ENCODE measurements at places on chromosomes 13 and 19.

- no peak for DNase-seq
Observed at GRCh38 chr13:64855506-64855905, 2374.6 kb downstream of the PCDH9 start.

GRCh38 chr13:36456577-36456976 is 24.3 kb downstream of the CCNA1 start:
- no peak for DNase-seq

DNA sequence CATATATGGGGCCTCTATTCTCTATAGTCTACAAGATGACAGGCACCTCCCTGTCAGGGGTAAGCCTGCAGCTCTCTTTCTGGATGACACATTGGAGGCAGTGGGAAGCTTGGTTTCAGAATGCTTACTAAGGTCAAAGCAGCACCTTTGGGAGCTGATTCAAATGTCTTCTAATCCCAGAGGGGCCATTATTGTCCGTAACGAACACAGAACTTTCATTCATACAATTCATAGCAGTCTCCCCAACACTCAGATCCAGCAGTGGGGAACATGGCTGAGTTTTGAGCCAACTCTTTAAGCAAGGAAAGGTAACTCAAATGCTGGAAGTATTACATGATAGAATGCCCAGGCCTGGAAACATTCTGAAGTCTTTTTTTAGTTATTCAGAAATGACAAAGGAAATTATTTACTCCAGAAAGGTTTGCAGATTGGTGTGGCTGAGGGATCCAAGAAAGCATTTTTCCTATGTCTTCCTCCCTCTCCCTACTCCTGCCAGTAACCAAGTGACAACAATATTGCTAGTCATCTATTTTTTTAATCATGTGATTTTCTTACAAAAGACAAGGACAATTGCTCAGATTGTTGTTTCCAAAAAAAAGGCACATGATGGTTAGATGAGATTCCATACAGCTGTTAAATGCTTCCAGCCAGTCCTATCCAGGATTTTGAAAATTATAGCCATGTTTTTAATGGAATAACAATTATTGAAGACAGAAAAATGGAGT is 118.7 kb downstream of the FOXO1 start:
- DNase-seq = no peak

GRCh38 chr19:34120846-34121639 is 51.3 kb upstream of the LSM14A start:
- DNase-seq = peak; percentile 21

GRCh38 chr13:114043421-114044053 is 69.7 kb upstream of the C13orf46 start:
- no peak for DNase-seq

DNA sequence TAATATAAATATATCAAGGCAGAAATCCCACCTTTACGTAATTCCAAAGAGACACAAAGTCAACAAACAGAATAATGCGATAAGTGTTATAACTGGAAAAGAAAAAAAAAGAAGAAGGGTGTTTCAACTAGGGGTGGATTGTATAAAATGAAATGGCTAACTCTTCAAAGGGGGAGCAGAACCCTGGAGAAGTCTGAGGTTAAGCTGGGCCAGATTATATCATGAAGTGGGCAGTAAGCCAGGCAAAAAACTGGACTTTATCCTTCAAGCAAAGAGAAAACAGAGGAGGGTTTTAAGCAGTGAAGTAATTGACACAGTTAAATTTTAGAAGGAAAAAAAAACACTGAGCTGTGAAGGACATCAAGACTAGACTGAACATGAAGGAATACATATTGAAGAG is 41.9 kb downstream of the TBC1D4 start:
- peak; percentile 75 for DNase-seq

GRCh38 chr13:75467040-75467728 is 14.8 kb downstream of the TBC1D4 start:
- no peak for DNase-seq

DNA sequence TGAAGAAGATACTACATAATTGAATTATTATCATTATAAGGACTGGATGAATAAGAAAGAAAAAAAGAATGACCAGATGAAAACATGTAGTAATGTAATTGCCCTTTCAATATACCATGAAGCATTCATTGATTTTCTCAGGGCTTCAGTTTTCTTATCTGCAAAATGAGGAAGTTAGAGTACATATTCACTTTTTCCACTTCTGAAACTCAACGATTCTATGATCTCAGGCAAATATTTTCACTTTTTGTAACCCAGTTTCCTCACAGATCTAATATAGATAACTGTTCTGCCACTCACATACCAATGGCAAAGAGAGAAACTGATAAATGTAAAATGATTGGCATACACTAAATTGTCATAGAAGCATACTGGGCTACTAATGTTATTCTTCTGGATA is 856.6 kb upstream of the KLHL1 start:
- no peak for DNase-seq

DNA sequence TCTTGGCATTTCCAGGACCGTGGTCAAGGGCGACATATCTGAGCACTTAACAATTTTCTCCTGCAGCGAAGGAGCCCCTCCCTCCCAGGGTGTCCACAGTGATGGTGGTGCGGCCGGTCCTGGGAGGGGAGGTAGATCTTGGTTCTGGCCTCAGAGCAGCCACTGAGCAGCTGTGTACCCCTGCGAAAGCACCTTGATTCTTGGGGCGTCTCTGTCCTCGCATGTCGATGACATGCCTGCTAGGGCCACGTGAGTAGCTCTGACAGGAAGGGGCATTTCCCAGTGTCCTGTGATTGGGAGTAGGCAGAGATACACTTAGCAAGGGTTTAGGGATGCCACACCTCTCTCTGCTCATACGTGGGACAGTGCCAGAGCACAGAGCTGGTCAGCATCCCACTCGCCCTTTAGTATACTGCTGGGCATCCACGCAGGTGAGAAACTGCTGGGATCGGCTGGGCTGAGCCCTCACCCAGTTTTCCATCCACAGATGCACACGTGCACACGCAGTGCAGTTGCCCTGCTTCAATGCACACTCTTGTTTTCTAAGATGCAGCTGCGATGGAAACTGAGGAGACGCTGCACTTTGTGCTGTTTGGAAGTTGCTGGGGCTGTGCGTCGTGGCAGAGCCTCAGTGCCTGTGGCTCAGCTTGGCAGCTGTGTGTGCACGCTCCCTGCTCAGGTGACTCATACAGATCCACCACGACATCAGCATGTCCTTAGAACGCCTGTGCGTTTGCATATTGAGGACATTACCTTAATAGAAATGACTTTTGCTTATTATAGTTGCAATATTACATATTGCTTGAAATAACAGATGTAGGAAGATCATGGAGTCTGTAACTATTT is 66.8 kb downstream of the TEX29 start:
- no peak for DNase-seq

DNA sequence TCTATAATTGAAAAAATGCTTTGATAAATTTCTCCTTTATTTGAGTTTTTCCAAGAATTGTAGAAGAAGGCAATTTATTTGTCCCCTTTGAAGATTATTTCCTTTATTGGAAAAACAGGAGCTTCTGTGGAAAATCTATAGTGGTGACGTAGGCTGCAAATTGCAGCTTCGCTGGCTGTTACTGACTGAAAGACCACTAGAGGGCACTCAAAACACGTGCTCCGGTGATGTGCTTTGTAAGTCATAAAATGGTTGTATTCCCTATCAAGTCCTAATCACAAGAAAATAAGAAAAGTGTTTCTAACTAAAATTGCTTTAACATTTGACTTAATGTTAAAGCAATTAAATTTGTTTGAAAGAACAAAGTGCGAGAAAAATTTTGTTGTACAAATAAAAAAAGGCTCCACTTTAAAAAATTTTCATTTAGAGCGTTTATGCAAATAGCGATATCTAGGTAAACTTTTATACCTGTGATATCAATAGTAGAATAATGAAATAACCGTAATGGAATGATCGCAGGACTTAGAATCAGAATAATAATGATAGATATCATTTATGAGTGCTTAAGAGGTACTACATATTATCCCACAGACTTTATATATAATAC is 638.2 kb upstream of the SPRY2 start:
- peak; percentile 26 for DNase-seq

- peak; percentile 86 for DNase-seq
Observed at GRCh38 chr19:55068950-55069864, 6.3 kb upstream of the RDH13 start.

- DNase-seq = no peak
Observed at GRCh38 chr19:31257426-31258130, 91.7 kb downstream of the TSHZ3 start.

- DNase-seq = no peak
Observed at GRCh38 chr13:86684402-86684801, 885.2 kb upstream of the SLITRK6 start.

GRCh38 chr19:44112802-44113137 is 429 bp upstream of the ZNF225 start:
- no peak for DNase-seq

DNA sequence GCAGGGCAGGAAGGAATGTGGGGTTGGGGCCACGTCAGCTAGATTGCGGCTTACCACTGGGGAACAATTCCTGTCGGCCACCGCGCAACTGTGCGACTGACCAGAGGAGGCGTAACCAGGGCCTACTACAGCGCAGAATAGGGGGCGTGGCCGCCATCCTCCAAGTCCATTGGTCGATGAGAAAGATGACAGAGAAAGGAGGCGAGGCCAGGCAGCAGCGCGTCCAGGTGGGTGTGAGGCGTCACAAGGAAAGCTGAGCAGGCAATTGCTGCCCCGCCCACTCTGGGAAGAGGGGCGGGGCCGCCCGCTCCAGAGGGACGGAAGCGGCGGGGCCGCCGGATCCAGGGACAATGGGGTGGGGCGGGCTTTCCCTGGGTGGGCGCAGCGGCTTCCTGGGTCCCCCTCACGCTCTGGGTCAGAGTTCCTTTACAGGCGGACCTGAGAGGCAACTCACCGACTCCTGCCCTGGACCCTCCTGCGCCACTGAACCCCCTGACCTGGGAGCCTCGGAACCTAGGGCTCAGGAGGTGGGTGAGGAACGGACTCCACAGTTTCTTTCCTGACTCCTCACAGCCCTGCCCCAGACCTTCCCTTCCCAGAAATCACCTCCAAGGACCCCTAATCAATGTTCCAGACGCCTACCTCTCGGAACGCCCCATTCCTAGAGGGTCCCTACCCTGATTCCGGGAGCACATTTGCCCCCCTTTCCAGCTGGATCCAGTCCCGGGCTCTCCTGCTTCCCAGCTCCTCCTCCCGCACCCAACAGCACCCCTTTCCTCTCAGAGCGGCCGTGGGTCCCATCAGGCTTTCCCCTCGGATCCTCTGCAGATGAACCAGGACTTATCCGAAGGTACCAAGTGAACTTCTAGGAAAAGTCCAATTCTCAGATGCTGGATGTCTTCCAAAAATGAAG is 101.5 kb upstream of the ZNF492 start:
- DNase-seq = peak; percentile 32

DNA sequence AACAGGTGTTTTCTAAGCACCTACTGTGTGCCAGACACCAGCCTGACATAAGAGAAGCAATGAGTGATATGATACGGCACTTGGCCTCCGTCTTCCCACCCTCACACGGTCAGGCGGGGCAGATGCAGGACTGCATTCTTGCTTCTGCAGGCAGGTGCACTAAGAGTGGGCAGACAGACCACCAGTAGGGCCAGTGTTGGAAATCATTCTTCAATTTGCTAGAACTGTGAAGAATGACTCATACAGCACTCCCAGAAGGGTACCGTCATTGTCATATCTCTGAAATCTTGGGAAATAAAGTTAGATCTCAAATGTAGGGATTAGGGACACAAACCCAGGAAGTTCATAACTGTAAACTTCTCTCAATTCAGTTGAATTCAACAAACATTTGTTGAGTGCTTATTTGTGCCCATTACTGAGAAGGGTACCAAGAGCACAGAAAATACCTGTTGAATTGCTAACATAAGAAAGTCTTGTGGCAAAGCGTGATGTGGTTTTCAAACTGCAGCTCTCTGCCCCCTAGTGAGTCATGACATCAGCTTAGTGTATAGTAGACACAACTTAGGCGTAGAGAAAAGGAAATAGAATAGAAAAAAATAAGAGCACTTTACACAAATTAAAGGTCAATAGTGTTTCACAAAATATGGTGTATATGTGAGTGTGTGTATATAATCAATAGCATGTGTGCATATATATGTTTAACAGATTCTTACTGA is 76.1 kb downstream of the TEX26 start:
- no peak for DNase-seq

- no peak for DNase-seq
Observed at GRCh38 chr13:41137951-41138350, 5.3 kb upstream of the KBTBD6 start.

GRCh38 chr19:16266586-16266942 is 58.1 kb upstream of the KLF2 start:
- DNase-seq = no peak

DNA sequence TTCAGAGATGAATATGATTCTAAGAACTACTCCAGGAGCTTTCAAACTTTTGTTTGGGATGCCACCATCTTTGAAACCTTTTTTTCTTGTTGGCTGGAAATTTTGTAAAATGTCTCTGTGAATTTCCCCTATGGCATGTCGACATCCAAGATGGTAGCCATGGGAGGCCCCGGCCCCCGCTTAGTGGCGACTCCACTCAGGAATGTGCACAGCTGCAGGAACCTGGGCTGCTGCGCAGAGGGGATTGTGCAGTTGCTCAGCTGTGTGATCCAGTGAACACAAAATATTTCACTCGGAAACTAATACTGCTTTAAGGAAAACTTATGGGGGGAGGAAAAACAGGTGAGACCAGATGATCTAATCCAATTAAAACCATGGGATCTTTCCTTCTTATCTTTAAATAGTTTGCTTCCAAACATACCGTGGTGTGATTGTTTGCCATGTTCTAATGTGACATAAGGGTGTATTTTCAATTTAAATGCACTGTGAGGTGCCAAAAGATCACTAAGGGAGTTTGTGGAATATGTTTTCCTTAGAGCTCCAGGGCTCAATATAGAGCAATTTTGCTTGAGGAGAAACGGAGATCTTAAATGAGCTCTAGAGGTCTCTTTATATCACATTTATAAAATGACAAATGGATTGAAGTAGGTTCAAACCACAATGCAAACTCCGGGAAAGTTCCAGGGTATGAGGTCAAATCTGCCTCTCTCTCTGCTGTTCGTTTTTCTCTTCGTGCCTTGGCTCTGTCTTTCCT is 497.7 kb downstream of the FGF9 start:
- no peak for DNase-seq

- DNase-seq = no peak
Observed at GRCh38 chr13:98751861-98752466, 508 bp downstream of the SLC15A1 start.

DNA sequence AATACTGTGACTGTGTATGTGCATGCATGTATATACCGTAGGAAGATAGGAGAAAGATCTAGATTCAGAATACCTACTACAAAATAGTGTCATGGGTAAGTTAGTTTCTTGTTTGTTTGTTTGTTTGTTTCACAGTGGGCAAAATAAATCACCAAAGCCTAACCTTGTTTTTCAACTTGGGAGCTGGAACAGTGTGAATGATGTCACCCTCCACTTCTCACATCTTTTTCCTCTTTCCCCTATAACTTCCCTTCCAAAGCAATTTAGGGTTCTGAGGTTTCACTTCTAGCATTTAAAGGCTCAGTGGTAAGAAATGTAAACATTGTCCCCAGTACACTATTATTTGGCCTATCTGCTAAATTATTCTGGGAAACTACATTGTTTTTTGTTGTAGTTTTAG is 5.4 kb downstream of the KCTD4 start:
- DNase-seq = no peak
